Stimulated activated CD8-positive, alpha-beta memory T cell treated with anti-CD3 and anti-CD28 coated beads, Interleukin-15, amount 100 ng/mL, for 48 hours (primary cell): ENCODE measurements at places on chromosomes 7 and 10.

DNA sequence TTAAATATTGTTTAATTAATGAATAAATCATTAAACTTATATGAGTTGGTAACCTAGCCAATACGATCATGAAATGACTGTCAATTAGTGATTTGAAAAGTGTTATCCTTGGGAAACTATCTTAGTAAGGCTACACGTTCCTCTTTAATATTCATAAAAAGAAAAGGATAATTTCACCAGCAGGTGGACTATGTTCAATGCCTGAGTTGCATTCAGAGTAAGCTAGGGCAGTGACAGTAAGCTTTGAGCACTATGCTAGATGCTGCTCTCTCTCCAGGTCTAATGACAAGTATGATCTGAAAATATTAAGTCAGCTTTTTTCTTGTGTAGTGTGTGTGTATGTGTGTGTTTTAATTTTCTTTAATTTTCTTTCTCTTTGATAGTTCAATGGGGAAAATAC lies 486.3 kb upstream of the PCDH15 start:
- no peak for DNase-seq

DNA sequence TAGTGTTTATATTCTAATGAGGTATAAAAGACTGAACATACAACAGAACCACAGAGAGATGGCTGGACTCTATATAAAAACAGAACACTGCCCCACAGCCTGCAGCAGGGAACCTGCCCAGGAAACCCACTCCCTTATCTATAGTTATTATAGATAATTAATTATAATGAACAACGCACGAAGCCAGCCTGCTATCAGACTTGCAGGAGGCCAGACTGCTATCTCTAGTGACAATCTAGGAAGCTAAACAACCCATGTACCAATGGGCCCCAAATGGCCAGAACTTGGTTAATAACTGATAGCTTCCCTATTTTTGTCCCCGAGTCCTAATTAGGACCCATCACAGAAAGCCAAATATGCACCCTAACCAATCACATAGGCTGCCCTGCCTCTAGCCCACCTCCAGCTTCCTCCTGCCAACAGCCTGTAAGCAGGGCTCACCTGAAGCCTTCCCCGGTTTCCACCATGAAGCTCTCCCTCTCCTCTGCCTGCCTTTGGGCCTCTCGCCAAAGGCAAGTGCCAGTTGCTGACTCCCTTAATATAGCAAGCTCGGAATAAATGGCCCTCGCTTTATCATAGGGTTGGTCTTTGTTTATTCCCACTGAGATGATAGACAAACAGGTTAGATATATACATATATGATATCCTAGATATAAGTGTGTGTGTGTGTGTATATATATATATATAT lies 74.5 kb downstream of the SYPL1 start:
- no peak for DNase-seq

DNA sequence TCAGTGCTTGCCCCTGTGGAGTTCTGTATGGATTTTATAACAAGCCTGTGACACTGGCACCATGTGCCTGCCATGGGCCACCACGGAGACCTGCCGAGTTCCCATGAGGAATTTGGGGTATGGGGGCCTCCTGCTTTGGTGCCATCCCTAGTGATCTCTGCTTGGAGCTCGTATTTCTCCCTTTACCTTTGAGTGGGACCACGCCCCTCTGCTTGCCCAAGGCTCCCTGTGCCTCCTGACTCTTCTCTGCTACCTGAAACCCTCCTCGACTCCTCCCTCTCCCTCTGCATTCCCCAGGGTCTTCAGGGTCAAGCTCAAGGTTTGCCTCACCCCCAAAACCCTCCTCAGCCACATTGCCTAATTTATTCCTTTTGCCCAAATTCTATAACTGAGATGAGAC lies 225.0 kb downstream of the BUB3 start:
- no peak for DNase-seq

DNA sequence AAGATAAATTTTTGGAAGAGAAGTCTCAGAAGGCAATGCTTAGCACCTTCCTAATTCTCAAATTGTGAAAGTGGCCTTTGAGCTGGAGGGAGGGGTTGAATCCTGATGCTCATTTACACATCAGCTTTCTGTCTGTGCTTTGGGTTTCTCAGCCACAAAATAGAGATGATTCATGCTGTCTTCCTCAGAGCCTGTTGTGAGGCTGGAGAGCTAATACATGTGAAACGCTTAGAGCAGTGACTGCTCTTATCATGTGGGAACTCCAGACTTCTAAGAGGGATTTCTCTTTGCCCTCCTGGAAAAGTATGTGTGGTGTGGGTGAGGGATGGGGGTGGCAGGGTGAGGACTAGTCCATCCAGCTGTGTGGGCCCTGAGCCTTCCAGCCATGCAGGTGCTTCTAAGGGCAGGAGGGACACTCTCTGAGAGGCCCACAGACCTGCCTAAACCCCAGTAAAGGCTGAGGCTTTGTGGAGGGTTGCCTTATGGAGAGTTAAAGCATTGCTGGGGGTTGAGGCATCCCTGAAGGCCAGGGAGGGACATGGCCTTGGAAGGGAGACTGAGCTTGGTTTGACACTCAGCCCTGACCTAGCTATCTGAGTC lies 4.8 kb upstream of the EVX1 start:
- no peak for DNase-seq

GRCh38 chr7:117134889-117135552 lies 181.7 kb downstream of the ST7 start:
- no peak for DNase-seq

DNA sequence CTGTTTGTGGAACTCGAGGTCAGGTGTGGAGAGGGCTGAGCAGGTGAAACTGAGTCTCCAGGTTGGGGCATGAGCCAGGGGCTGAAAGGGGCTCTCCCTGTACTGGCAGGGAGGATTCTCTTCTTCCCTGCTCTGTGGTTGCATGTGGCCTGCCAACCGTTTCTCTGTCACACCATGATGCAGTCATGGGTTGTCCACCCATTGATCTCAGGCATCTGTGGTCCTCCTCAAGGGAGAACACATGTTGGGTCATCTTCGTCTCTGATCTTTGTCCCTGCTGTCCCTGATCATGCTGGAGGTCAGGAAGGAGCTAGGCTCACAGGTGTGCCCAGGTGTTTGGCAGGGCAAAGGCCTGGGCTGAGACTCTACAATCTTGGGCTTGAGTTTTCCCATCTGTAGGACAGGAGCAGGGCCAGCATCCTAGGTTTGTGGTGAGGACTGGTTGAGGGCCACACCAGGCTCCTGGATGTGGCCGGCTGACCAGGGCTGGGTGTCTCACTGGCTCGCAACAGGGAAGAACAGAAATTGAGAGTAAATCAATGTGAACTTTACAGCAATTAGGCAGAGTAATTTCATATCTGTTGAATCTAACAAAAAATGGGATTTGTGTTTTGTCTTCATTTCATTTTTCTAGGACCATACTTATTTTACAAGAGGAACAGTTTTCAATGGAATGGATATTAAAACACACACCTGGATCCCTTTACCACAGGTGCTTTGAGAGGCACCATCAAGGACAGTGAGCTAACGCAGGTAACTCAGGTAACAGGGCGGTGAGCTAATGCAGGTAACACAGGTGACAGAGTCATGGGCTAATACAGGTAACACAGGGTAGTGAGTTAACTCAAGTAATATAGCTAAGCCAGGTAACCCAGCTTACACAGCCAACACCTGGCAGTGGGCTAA lies 58.5 kb upstream of the IGFBP3 start:
- DNase-seq: no peak

- no peak for DNase-seq
Measured at GRCh38 chr7:151833691-151834090, 43.2 kb downstream of the PRKAG2 start.

- no peak for DNase-seq
Measured at GRCh38 chr10:4061441-4061951, 276.5 kb upstream of the KLF6 start.

DNA sequence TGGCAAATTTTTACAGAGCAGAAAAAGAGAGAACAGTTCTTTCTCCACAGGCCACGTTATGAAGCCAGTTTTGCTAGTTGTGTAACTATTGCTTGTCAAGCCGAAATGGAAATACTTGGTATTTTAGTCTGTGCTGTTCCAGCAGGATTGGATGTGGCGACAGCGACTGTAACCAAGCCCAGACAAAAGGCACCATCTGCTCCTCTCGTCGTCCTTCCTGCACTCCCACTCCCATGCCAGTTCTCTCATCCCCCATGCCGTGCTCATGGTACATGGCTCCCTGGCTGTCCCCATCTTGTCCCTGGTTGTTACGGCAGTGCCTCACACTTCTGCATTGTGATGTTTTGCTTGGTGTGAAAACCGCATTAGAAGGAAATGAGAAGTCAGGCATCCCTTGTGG lies 185.7 kb upstream of the FZD8 start:
- DNase-seq: no peak

- no peak for DNase-seq
Measured at GRCh38 chr7:2443491-2443890, 32.7 kb downstream of the GRIFIN start.

DNA sequence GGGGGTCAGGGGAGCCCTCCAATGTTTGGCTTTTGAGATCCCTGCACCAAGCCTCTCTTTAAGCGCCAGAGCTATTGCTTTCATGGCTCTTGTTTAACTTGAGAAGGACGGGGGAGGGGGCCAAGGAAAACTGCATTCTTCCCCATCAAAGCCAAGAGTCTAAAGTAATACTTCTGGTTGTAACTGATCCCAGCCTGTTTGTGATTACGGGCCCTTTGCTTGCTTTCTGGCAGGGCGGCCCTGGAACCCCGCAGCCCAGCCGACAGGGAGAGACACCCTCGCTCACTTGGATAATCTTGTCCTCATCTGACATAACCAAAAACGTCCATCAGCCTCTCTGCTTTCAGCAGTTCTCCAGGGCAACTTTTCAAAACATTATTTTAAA lies 154.7 kb downstream of the NEURL1 start:
- DNase-seq: no peak

DNA sequence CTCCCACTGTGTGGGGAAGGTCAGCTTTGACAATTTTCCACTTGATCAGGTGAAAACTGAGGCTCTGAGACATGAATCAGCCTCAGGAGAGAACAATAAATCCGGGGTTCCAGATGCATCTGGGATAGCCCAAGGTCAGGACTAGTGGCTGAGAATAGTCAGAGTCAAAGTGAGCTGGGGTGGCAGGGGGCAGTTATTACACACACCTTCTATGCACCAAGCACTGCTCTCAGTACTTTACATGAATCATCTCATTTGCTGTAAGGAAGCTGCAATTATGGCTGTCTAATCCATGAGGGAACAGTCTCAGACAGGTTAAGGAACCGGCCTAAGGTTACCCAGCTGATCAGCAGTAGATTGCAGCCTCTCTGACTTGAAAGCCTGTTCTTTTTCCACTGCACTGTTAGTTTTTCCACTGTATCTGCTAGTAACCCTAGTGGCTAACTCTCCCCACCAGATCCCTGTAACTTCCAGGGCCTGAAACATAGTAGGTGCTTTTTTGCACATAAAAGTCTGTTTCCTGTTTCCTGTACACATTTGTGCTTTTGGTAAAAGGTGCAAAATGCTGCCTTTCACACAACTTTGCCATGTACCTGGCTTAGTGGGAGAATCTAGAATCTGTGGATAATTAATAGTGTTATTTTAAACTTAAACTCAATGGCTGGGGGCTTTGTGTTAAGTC lies 125.9 kb downstream of the EMX2 start:
- no peak for DNase-seq
